Activated CD8-positive, alpha-beta memory T cell treated with anti-CD3 and anti-CD28 coated beads for 4 hours (primary cell): ENCODE measurements at places on chromosomes 16 and 17.

DNA sequence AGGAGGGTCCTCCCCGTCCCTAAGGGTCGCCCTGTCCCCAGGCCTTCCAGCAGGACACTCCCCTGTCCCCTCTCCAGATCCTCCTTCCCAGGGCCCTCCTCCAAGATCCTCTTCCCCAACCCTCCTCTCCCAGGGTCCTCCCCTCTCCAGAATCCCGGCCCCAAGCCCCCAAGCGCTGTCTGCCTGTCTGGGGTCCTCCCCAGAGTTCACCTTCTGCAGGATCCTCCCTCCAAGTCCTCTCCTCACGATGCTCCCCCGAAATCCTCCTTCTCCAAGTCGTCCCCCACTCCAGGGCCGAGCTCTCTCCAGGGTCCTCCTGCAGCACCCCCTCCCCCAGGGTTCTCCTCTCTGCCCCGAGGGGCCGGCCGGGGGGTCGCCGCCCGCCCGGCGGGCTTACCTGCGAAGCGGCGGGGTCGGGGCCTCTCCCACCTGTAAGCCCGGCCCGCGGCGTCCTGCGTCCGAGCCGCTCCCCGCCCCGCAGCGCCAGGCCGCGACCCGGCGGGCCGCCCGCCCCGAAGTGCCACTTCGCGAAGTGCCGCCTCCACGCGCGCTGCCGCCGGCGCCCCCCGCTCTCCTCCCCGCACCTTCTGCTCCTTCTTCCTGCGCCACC, 678 bp upstream of the BAIAP2 start:
- DNase-seq, result no peak

DNA sequence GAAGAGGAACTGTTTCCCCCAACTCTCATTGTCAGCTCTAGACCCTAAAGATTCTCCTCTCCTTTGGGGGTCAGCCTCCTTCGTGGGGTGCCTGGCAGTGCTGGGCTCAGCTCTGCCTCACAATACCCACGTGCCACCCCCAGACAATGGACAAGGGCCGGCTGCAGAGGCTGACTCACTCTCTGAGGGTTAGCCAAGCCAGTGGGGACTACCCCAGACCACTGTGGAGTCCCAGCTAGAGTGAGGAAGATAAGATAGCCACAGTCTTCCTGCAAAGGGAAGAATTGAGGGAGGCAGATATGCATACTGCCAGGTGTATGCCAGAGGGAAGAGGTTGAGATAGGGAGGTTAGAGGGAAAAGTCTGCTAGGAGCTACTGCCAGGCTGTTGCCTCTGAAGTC, 13.5 kb upstream of the MTMR4 start:
- no peak for DNase-seq

DNA sequence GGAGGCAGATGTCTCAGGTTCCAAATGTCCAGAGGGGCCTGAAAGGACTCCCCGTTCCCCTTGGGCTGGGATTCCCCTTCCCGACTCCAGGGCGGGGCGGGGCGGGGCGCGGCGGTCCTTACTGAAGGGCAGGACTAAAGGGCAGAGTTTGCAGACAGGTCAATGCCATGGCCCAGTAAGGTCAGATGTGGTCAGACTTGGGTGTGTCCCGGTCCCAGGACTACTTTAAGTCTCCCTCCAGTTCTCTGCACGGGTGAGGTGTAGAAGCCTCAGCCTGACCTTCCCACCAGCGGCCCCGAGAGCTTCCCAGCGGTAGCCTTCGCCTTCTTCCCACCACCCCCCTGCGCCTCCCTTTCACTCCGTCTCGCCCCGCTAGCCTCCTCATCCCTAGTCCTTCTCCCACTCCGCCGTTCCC, 532 bp downstream of the KDM6B start:
- no peak for DNase-seq

DNA sequence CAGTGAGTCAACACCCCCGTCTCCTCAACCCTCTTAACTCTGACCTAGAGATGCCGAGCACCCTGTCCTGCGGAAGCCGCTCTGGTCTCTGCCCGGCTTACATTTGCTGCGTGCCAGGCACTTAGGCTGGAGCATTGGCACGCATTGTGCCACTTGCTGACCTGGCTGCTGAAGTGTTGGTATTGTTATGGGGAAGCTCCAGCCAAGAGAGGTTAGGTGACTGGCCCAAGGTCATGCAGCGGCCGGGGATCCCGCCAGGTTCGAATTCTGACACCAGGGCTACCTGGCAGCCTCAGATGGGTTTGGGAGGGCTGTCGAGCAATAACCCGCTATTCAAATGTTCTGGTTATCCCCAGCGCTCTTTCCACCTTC, 5.0 kb upstream of the HSD17B1 start:
- no peak for DNase-seq

- no peak for DNase-seq
Measured at GRCh38 chr16:27550582-27550920, 607 bp downstream of the KATNIP start.

DNA sequence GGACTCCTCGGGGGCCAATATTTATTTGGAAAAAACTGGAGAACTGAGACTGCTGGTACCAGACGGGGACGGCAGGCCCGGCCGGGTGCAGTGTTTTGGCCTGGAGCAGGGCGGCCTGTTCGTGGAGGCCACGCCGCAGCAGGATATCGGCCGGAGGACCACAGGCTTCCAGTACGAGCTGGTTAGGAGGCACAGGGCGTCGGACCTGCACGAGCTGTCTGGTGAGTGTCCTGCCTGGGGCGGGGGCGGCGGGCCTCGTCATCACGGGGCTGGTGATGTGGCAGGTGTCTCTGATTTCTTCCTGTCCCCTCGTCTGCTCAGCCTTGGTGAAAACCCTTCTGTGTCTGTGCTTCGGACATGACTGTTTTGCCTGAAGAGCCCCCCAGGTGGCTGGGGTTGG, 5.7 kb downstream of the METRNL start:
- DNase-seq, result no peak

DNA sequence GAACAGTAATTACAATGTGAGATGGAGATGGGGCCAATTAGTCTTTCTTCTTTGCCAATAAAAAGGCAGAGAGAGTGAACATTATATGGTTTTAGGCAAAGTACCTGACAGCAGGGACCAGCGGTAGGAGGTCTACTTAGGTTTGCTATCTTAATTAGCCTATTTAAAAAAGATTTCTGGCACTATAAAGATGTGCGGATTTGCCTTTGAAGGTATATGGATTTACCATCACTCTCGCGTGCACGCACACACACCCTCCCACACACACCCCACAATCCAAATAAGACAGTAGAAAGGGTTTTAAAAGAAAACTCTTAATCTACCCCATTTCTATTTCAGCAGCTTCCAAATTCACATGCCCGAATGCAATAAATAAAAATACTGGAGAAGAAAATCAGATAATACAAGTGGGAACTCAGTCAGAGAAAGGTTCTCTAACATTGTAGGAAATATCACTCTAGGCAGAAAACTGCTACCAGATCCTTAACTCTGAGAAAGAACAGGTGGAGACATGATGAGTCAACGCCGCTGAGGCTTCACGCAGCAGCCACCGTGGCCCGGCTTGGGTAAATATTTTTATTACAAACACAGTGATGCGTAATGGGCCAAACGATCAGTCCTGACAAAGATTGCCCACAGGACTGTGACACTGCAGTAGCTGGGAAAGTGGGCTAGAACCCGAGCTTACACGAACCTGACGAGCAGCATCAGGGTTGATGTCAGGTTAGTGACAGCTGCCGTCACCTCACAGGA, 66.6 kb upstream of the AXIN2 start:
- DNase-seq, result no peak

DNA sequence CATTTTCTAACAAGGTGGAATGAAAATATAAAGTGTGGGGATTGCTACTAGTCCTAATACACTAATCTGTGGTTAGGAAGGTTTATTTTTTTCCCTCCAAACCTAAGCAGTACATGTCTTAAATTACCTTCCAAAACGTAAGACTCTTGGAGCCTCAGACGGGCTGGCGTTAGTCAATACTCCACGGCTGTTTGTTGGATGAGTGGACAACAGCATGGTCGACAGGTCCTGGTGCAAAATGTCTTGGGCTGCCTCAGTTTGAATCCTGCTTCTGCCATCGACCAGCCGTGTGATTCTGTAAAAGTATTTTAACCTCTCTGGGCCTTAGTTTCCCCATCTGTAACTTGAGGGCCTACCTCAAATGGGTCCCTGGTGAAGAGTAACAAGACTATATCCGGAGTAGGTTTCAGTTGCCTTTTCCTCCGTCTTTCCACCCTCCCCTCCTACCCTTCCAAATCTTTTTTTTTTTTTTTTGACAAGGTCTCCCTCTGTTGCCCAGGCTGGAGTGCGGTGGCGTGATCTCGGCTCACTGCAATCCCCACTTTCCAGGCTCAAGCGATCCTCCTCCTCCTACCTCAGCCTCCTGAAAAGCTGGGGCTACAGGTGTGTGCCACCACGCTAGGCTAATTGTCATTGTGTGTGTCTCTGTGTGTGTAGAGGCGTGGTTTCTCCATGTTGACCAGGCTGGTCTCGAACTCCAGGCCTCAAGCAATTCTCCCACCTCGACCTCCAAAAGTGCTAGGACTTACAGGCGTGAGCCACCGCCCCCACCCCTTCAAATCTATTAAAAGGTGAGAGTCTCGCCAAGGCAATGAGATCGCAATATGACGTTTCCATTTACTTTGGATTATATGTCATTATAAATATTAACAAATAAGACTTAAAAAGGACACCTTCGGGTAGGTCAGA, 5.8 kb downstream of the SCGB1C2 start:
- DNase-seq, result no peak

DNA sequence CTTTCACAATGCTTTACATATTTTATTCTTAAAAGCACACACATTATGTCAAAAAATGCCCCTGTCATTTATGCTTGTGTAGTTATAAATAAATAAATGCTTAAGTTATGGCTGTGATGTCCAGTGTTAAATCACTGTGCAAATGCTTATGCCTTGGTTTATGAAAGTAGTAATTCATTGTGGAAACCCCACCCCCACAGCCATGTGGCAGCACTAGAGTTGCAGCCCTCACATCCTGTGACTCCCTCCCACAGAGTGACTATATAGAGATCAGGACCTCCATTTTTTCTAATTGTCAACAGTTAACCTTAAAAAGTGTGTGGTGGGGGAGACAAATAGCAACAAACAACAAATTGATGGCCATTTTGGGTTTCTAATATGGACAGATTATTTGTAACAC, 2.4 kb downstream of the SKAP1 start:
- peak; percentile 34 for DNase-seq

- no peak for DNase-seq
Measured at GRCh38 chr16:21727344-21727743, 63.6 kb downstream of the OTOA start.

GRCh38 chr16:11047057-11047456, 102.7 kb downstream of the CLEC16A start:
- DNase-seq, result no peak

DNA sequence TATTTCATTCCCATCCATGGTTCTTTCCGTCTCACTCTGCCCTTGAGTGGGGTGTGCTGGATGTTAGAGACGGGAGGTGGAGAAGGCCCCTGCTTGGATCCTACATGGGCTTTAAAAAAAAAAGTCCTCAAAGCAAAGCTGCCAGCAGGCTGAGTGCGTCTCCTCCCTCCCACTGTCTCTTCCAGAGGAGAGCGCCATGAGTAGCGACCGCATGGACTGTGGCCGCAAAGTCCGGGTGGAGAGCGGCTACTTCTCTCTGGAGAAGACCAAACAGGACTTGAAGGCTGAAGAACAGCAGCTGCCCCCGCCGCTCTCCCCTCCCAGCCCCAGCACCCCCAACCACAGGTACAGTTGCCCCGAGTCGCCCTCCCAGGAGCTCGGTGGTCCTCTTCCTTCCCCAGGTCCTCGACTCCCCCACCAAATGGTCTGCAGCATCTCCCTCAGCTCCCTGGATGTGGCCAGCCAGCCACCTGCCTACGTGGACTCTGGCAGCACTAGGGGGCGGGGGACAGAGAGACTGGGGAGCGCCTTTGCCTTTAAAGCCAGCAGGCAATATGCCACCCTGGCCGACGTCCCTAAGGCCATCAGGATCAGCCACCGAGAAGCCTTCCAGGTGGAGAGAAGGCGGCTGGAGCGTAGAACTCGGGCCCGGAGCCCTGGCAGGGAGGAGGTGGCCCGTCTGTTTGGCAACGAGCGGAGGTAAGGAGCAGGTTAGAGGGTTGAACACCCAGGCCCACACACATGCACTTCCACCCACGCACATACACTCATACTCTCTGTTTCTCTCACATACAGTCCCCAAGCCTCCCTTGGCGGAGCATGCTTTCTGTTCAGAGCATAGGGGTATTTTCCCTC, 68.2 kb downstream of the PLD6 start:
- DNase-seq, result no peak

DNA sequence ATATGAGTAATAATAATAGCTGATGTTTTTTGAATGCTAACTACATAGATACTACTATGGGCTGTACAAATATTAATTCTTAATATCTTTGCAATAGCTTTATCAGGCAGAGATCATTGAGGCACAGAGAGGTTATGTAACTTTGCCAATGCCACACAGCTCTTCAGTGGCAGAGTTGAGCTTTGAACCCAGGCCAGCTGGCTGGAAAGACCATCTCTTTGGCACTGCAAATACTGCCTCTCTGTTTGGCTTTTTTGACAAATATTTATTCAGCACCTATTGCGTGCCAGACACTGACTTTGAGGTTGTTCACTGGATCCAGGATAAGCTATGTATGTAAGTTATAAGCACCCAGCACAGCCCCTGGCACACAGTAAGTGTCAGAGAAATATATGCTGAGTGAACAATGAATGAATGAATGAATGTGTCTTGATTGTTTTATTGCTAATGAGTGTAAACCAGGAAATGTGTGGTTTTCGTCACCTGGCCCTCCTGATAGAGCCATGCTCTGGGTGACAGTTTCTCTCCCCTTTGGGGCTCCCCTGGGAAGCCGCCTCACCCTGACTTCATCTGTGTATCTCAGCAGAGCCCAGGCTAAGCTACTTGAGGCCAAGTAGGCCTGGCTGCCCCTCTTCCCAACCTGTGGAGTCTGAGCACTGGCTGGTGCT, 2.5 kb downstream of the AQP8 start:
- no peak for DNase-seq

GRCh38 chr17:2361010-2361760, 23.9 kb downstream of the SGSM2 start:
- no peak for DNase-seq

GRCh38 chr17:49823614-49824013, 24.3 kb downstream of the TAC4 start:
- no peak for DNase-seq

GRCh38 chr16:56848955-56849689, 15.9 kb upstream of the SLC12A3 start:
- no peak for DNase-seq

GRCh38 chr16:88697831-88698615, 8.2 kb downstream of the RNF166 start:
- no peak for DNase-seq

DNA sequence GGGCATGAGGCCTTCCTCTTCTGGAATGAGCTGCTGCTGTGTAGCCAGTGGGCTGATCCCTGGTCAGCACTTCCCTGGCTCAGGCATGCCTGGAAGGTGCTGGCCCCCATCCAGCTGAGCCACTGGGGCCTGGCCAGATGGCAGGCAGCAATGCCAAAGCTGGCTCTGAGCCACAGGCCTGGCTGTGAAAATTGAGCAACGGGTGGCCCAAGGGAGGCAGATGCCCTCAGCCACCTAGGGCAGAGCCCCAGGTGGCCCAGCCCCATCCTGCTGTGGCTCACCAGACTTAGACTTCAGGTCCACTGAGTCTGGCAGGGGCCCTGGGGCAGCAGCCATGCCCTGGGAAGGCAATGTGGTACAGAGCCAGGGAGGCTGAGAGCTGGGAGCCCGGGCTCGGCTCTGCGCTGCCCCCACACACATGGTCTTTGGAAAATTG, 8.5 kb upstream of the CRHR1 start:
- DNase-seq, result no peak

- DNase-seq, result peak; percentile 13
Measured at GRCh38 chr17:5706577-5707210, 122.4 kb upstream of the NLRP1 start.
